Fibroblast of skin of scalp (primary cell): ENCODE measurements at places on chromosomes 7 and 10.
A peak's percentile ranks its signal among the peaks of the same experiment; 100 is the strongest.

DNA sequence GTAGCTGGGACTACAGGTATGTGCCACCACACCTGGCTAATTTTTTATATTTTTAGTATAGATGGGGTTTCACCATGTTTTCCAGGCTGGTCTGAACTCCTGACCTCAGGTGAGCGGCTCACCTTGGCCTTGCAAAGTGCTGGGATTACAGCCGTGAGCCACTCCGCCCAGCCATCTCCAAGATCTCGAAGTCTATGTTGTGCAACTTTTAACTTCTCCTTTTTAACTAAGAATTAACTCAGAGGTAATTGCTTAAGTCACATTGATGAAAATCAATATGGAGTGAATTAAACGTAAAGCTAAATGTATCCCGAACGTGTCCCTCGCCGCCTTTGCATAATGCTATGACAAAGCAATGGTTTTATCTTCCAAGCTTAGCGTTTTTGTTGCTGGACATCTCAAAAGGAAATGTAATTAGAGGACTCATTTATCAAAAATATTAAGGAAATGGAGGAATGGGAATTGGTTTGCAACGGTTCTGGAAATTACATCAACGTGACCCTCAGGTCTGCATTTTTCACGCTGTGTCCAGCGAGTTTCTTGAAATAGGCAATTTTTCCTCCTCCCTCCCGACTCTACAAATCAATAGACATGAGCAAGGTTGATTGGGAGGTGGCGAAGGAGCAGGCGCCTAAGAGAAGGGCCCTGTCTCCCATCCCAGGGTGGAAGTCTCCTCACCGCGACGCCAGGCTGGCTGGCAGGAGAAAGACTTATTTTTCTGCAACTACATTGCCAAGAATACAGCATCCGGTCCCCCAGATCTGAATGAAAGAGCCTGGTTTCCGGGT, 89.8 kb downstream of the TMEM130 start:
- DNase-seq: no peak

GRCh38 chr10:116027355-116027754, 245.7 kb downstream of the GFRA1 start:
- DNase-seq: no peak

- no peak for DNase-seq
Measured at GRCh38 chr10:124009231-124010015, 84.0 kb downstream of the CHST15 start.

GRCh38 chr10:7189909-7190308, 220.9 kb downstream of the SFMBT2 start:
- DNase-seq: no peak

DNA sequence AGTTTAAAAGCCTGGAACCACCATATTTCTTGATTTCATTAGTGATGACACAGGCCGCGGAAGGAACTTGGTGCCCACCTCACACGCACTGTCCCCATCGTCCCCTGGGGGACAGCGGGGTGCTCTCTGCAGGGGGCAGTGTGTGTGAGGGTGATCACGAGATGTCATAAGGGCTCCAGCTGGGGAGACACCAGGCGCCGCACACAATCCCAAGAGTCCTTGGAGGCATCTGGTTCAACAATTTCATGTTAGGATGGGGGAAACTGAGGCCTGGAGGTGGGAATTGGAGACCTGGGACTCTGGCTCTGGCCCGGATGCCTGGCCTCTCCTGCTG, 66.4 kb downstream of the ELFN1 start:
- DNase-seq: no peak

DNA sequence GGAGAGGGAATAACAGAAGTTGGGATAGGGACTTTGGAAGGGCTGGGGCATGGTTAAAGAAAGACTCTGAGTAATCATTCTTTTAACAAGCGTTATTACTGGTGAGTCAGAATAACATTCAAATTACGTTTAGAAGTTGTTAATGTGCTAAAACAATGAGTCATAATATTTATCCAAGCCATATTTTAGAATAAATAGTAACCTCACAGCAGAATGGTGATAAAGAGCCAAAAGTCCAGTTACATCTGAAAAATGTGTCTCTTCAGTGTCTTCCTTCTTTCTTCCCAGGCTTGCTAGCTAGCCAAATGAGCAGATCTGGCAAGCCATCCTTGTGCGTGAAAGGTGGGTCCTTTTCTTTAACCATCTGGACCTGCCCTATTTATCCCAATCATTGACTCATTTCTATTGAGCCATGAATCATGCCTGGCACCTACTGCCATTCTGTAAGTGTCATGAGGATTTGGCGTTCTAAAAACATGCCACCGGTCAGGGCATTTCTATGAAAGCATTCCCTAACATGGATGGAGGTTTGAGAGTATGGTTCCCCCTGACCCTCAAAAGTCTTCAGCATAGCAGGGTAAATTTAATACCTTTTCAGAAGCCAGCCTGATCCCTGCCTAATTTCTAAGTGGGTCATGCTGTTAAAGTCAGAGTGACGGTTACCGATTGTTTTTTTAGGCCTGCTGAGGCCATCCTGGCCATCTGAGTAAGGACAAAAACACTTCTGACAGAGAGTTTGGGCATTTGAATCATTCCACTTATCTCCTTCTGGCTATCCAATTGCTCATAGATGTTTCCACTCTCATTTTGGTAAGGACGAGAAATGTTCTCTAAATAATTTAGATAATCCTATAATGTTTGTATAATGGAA, 26.9 kb downstream of the MYPN start:
- peak; percentile 86 for DNase-seq

GRCh38 chr10:53537508-53537907, 764.9 kb upstream of the MBL2 start:
- no peak for DNase-seq
